ENCODE measurements at places on chromosomes 2 and 18. TPM values are rescaled to one million over a fixed set of nuclear protein-coding genes. Genes with fewer than 3 reads are reported as not detected.

TTLL4 gene
- total RNA-seq, result 6.9 TPM

- no peak for ATAC-seq
These were observed 310.7 kb upstream of the MYT1L start for GRCh38 chr2:2641541-2642410.

- ATAC-seq, result no peak
These were observed 36.4 kb downstream of the TSHZ1 start for GRCh38 chr18:75246721-75247610.

SNED1 gene
- total RNA-seq, result 8.3 TPM

- no peak for ATAC-seq
These were observed 170.2 kb downstream of the ATAD2B start for GRCh38 chr2:23756593-23757292.

GRCh38 chr2:53150146-53150545, 617.5 kb upstream of the CHAC2 start:
- ATAC-seq, result no peak
